NCI-H69 (cell line): ENCODE measurements at places on chromosomes 4 and X.

GRCh38 chrX:118272242-118272641 lies 73.7 kb upstream of the WDR44 start:
- DNase-seq = peak; percentile 2

GRCh38 chr4:153421941-153422340 lies 44.2 kb upstream of the TMEM131L start:
- no peak for DNase-seq

GRCh38 chr4:1855333-1856070 lies 454 bp downstream of the LETM1 start:
- DNase-seq = peak; percentile 29

DNA sequence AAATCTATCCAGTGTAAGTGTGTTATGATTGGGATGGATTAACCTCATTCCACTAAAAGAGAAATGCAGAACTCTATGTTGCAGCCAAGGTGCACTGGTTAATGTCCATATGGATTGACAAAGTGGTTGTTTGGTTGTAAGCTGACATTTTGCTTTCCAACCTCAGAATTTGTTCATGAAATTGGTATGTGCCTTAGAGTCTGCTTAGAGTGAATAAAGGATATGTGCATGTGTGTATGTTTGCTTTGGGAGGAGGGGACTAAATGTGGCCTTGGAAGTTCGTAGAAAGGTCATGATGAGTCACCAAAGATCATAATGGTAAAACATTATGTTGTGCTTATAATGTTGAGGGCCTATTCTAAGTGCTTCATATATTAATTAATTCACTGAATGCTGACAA lies 44.1 kb upstream of the MBNL3 start:
- no peak for DNase-seq

DNA sequence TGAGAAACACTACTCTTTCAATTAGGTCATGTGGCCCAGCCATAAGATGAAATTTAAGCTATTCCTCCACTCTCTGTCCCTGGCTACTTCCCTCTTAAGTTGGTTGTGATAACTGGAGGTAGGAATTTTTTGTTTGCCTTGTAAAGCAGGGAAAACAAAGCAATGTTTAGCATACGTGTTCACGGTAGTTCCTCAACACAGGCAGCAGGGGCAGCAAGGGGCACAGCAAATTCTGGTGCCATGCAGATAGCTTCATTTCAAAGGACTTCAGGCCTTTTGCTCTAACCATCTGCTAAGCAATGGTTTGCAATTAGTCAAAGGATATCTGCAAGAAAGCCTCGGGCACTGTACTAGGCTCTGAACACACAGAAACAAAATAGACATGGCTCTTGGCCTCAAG lies 330.2 kb downstream of the ZIC3 start:
- no peak for DNase-seq
